ENCODE measurements at places on chromosomes 12 and 14.
A peak's percentile ranks its signal among the peaks of the same experiment; 100 is the strongest.

GRCh38 chr12:96350982-96351381 is 49.3 kb downstream of the CDK17 start:
- DNase-seq, result no peak

- no peak for DNase-seq
Observed at GRCh38 chr12:27560126-27560525, 36.1 kb downstream of the PPFIBP1 start.

DNA sequence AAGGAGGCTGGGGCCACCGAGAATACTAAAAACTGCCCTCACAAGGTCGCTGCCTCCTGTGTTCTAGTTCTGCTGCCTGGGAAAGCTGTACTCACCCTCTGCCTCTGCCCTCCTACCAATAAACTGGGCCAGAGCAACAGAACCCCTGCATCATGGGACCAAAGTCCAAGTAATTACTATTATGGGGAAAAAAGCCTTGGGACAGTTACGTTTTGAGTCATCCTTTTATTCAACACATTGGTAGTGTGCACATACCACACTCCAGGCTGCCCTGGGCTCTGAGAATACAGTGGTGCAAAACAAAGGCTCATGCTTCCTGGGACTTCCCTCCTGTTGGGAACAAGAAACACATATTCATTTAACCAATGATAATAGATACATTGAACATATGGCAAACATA is 49.0 kb downstream of the CACNA1C start:
- DNase-seq, result no peak

GRCh38 chr14:37587131-37587803 is 7.8 kb downstream of the FOXA1 start:
- DNase-seq, result peak; percentile 17

- DNase-seq, result no peak
Observed at GRCh38 chr12:51749206-51749985, 99.1 kb downstream of the FIGNL2 start.

- DNase-seq, result no peak
Observed at GRCh38 chr12:103745962-103746361, 95.1 kb downstream of the NT5DC3 start.

DNA sequence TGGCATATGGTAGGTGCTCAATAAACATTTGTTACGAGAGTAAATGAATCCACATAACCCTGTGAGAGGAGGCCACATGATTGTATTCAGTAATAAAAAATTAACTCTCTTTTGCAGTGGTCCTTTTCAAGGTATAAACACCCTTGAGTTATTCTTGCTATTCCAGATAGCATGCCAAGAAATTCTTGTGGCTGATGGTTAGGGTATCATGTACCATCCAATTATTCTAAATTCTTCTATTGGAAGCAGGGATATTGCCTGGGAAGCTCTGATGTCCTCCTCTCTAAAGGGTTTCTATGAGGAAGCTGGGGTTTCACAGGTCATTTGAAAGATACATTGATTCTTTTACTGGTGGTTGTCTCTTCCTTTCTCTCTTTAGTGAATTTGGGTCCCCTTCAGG is 10.1 kb downstream of the AKAP6 start:
- DNase-seq, result no peak

GRCh38 chr14:102980409-102980810 is 57.9 kb downstream of the AMN start:
- no peak for DNase-seq

Measured in GM13977 (cell line).